Heart right ventricle (tissue), 16 donors: ENCODE measurements at places on chromosomes 16 and 17. TPM values are rescaled to one million over a fixed set of nuclear protein-coding genes. Genes with fewer than 3 reads are reported as not detected.

DNA sequence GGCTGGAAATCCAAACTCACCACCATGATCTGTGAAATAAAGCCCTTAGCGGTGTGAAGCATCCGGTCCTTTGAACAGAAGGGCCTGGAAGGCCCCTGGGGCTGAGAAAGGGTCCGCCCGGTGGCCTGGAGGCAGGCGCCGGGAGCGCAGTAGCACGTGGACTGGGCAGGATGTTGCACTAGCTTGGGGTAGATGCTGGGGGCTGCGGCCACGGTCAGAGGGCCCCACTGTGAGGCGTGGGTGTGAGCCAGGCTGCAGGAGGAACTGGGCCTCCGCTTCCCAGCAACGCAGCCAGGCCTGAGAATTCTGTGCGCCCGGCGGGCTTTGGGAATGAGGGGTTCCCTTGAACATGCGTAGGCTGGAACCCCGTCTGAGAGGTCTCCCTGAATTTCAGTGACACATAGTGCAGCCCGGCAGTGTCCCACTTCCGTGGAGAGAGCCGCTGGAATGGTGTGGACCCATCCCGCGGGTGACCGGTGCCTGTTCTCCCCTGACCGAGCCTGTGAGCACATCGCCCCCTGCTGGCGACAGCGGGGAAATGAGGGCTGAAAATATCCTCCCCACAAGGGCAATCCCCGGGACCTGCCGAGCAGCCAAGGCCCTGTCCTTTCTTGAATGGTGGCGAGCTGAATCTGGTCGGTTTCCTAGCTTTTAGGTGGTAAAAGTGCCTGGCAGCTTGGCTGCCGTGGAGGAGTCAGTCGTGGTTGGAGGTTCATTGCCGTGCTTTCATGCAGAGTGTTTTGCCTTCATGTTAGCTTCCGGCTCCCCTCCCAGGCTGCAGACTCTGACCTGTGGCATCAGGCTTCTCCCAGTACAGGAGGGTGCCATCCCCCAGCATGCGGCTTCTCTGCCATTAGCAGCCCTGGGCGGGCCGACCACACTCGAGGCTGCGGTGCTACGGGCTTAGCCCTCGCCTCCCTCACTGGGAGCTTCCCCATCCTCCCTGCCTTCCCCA lies 43.8 kb downstream of the DNAJA2 start:
- DNase-seq, result peak; percentile 68

The ENDOV gene
- total RNA-seq, result 12.4 TPM

DNA sequence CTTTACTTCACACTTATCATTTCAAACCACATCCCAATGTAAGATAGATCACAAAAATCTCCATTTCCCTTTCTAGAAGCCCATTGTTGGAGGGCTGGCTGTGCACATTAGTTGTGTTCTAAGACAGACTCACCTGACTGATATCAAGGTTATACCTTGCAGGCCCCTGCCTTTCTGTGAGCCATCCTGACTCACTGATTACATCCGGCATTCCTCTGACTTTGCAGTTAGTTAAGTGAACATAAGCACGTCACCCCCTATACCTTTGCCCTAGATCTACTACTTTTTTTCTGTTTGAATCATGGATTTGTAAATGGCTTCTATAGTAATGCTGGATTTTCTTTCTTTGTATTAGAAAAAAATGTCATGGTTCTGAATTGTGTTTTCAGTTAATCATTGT lies 78.3 kb downstream of the TANGO6 start:
- no peak for DNase-seq

DNA sequence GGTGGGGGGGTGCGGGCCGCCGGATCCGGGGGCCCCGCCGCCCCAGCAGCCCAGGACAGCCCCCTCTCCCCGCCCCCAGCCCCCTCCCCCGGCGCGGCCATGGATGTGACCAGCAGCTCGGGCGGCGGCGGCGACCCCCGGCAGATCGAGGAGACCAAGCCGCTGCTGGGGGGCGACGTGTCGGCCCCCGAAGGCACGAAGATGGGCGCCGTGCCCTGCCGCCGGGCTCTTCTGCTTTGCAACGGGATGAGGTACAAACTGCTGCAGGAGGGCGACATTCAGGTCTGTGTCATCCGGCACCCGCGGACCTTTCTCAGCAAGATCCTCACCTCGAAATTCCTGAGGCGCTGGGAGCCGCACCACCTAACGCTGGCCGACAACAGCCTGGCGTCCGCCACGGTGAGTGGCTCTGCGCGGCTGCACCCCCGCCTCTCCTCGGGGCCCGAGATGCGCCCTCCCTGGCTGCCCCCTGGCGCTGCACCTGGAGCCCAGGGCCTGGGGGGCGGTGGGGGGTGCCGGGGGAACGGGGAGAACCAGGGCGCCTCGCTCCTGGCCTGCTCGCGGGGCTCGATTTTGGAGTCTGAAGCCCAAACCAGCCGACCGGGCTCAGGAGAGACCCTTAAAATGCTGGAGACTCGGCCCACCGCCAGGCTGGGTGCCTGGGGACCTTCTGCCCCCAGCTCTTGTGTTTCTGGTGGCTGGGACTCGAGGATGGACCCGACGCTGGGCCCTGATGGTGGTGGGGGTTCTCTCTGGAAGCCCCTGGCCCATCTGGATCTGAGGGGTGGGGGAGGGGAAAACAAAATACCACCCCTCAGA lies 744 bp downstream of the CMIP start:
- DNase-seq, result no peak

- DNase-seq, result no peak
These were observed 9.8 kb downstream of the CPPED1 start for GRCh38 chr16:12793865-12794240.

- no peak for DNase-seq
These were observed 428.0 kb downstream of the CA10 start for GRCh38 chr17:51730303-51731050.

- no peak for DNase-seq
These were observed 47.9 kb downstream of the NOL11 start for GRCh38 chr17:67765623-67766022.

GRCh38 chr17:65328567-65328966 lies 191.4 kb downstream of the RGS9 start:
- DNase-seq, result no peak

The NPB gene
- 0.21 TPM for total RNA-seq

The CRYBA1 gene
- total RNA-seq, result not detected

DNA sequence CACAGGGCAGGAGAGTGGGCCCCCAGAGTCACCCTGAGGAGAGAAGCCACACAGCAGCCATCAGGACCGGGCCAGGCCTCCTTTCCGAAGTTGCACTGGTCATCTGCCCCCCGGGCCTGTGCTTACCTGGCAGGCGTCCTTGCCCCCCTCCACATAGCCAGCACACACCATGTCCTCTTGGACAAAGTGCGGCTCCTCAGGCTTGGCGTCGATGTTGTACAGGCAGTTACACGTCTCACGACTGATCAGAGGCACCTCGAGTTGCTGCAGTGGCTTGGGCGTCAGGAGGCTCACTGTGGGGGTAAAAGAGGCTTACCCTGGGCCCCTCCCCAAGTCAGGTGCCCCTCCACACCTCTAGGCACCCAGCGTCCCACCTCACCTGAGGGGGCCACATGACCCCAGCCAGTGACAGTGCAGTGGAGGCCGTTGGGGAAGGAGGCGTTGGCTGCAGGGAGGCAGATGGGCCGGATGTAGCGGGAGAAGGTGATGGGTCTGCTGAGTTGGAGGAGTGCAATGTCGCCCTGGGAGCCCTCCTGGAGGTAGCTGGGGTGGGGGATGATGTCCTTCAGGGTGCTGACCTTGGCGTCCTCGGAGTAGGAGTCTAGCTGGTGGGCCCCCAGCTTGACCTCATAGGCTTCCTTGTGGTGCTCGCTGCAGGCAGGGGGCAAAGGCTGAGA lies 3.1 kb downstream of the PRSS8 start:
- no peak for DNase-seq

The KRT40 gene
- not detected for total RNA-seq

- DNase-seq, result no peak
These were observed 15.6 kb upstream of the AURKB start for GRCh38 chr17:8225813-8226535.

- DNase-seq, result no peak
These were observed 4.6 kb downstream of the IFT20 start for GRCh38 chr17:28330671-28331070.

DNA sequence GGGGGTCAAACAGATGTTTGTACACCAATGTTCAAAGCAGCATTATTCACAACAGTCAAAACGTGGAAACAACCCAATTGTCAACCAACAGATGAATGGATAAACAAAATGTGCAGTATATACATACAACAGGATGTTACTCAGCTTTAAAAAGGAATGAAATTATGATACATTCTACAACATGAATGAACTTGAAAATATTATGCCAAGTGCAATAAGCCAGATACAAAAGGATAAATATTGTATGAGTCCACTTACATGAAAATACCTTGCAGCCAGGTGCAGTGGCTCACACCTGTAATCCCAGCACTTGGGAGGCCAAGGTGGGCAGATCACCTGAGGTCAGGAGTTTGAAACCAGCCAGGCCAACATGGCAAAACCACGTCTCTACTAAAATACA lies 39.9 kb downstream of the UBE2G1 start:
- no peak for DNase-seq

The TTLL6 gene
- total RNA-seq, result 0.33 TPM

The HCRT gene
- total RNA-seq, result not detected

GRCh38 chr16:63830061-63830460 lies 1291.8 kb downstream of the CDH11 start:
- no peak for DNase-seq

GRCh38 chr16:22312897-22313781 lies 15.9 kb downstream of the POLR3E start:
- no peak for DNase-seq

DNA sequence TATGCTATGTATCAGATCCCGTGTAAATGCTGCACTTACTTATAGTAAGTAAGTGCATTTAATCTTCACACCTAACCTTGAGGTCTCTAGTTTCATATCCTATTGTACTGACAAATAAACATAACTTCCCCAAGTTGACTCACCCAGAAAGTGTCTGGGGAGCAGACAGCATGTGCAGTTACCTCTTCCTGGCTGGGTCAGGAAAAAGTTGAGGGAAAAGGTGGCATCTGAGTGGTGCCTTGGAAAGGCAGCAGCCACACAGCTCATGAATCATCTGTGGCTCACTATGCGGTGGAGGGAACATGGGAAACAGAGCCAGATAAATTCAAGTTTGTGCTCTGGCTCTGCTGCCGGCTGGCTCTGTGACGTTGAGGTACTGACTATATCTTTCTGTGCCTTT lies 382.0 kb upstream of the DYNLRB2 start:
- no peak for DNase-seq

- no peak for DNase-seq
These were observed 70.1 kb downstream of the AMFR start for GRCh38 chr16:56355221-56355620.

DNA sequence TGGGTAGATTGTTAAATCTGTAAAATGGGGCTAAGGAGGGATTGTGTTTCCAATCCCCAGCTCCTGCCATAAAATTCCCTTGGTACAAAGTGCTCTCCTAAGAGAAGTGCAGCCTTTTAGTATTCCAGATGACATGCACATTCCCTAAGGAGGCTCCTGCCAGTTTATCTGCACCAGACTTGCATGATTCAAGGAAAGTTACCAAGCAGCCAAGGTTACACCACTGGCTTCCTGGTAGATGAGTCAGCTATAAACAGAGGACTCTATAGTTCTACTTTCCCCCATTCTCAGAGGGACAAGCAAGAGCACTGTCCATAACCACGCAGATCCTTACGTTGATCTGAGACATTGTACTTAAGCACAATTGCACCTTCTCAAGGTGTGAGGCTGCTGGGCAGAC lies 1.9 kb downstream of the CALB2 start:
- DNase-seq, result no peak

GRCh38 chr16:57686577-57686976 lies 8.0 kb upstream of the DRC7 start:
- no peak for DNase-seq

DNA sequence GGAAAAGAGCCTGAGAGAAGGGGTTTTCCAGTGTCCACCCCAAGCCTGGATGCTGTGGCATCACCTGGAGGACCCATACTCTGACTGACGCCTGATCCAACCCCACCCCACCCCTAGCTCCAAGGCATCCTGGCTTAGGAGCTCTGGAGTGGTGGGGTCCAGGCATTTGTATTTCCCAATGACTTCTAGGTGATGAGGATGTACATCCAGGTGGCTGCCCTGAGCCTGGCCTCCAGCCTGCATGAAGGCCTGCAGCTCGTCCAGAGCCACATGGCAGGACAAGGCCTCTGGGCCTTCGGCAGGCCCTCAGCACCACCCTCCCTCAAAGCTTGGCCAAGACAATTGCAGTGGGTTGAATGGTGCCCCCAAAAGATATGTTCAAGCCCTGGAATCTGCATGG lies 347.5 kb downstream of the C16orf95 start:
- no peak for DNase-seq

The NOXO1 gene
- not detected for total RNA-seq
